Pericardium fibroblast (primary cell): ENCODE measurements at places on chromosomes 16 and 17. TPM values are rescaled to one million over a fixed set of nuclear protein-coding genes. Genes with fewer than 3 reads are reported as not detected.

GPRC5B gene
- total RNA-seq, result 16.4 and 28.4 TPM in 2 replicates

MMP28 gene
- total RNA-seq, result 8.5 and 12.9 TPM in 2 replicates

ERN2 gene
- total RNA-seq, result 0.47 TPM in 1 of 2 replicates, not detected in the other

EMP2 gene
- total RNA-seq, result 14.0 and 27.9 TPM in 2 replicates

FNDC8 gene
- total RNA-seq, result not detected in 2 replicates

TP53TG3F gene
- total RNA-seq, result not detected in 2 replicates

FBXW10 gene
- total RNA-seq, result not detected in 2 replicates

SLC25A19 gene
- 5.0 and 6.4 TPM in 2 replicates for total RNA-seq

EPX gene
- total RNA-seq, result not detected in 2 replicates

MYO1C gene
- total RNA-seq, result 78.4 and 129 TPM in 2 replicates

ABCA10 gene
- 0.51 and 4.2 TPM in 2 replicates for total RNA-seq

LCMT1 gene
- 39.8 and 41.9 TPM in 2 replicates for total RNA-seq

PLD6 gene
- 2.1 and 2.5 TPM in 2 replicates for total RNA-seq

ALDH3A1 gene
- not detected in 2 replicates for total RNA-seq

FBXO39 gene
- total RNA-seq, result 0.94 TPM in 1 of 2 replicates, not detected in the other

CIBAR2 gene
- total RNA-seq, result not detected in 2 replicates

SHISA9 gene
- not detected in 2 replicates for total RNA-seq

ZACN gene
- not detected in 2 replicates for total RNA-seq
